ENCODE measurements at places on chromosomes 3 and 15.

GRCh38 chr15:68674975-68675374 is 96.2 kb downstream of the CORO2B start:
- no peaks in the 10 kb centered on the region for H3K27me3 ChIP-seq
- H3K4me3 ChIP-seq: no peak overlapping the region
- H3K4me1 ChIP-seq: no peaks in the 10 kb centered on the region
- H3K36me3 ChIP-seq: no peaks in the 10 kb centered on the region

DNA sequence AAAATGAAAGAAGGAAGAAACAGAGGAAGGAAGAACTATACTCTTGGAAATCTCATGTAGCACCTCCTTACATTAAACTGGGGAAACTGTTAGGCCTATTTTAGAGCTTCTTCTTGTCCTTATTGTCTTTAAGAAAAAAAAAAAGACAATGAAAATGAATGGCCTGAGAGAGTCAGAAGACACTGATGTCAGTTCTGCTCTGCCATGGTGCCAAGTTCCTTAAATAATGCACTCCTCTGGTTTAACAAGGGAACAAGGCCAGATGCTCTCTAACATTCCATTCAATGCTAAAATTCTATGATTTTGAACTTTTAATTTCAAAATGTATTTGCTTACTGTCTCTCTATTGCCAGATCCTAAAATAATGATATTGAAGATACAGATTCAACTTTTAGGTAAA is 4.4 kb upstream of the MBNL1 start:
- no peak overlapping the region for H3K27ac ChIP-seq
- H3K4me3 ChIP-seq: no peak overlapping the region
- no peaks in the 10 kb centered on the region for H3K4me1 ChIP-seq
- H3K36me3 ChIP-seq: no peaks in the 10 kb centered on the region
- peaks cover 12% of the 10 kb centered on the region for H3K27me3 ChIP-seq
- DNase-seq: no peak

GRCh38 chr3:162029736-162030135 is 533.1 kb downstream of the OTOL1 start:
- H3K36me3 ChIP-seq: no peaks in the 10 kb centered on the region
- no peak for DNase-seq
- H3K27me3 ChIP-seq: no peaks in the 10 kb centered on the region
- no peaks in the 10 kb centered on the region for H3K4me1 ChIP-seq

GRCh38 chr3:79604681-79605080 is 163.1 kb downstream of the ROBO1 start:
- no peaks in the 10 kb centered on the region for H3K4me1 ChIP-seq
- no peaks in the 10 kb centered on the region for H3K27me3 ChIP-seq
- H3K4me3 ChIP-seq: no peak overlapping the region
- no peak for DNase-seq
- no peaks in the 10 kb centered on the region for H3K36me3 ChIP-seq

- no peaks in the 10 kb centered on the region for H3K27me3 ChIP-seq
- no peak overlapping the region for H3K4me3 ChIP-seq
- DNase-seq: no peak
- no peak overlapping the region for H3K27ac ChIP-seq
- H3K4me1 ChIP-seq: no peaks in the 10 kb centered on the region
Observed at GRCh38 chr3:69433969-69434325, 48.1 kb upstream of the FRMD4B start.

- H3K27ac ChIP-seq: no peak overlapping the region
- H3K4me3 ChIP-seq: no peak overlapping the region
- no peaks in the 10 kb centered on the region for H3K27me3 ChIP-seq
- no peaks in the 10 kb centered on the region for H3K36me3 ChIP-seq
- peak; percentile 76 for DNase-seq
Observed at GRCh38 chr3:153291059-153291685, 129.1 kb downstream of the RAP2B start.

DNA sequence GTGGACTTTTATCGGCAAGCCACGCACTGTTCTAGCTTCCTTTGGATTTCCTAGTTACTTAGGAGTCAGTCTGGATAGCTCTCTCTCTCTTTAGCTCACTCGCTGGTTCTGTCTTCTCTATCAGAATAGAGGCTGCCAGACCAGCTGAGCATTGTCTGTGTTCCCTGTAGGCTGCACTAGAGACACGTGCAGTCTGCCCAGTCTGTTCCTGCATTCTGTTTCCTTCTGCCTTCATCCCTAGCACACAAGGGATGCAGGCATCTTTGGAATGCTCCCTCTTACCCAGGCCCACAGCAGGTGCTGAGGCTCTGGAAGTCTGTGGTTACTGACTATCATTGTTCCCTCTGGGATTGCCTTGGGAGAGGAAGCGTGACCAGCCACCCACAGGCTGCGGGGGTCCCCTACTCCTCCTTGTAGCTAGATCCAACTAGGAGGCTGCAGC is 322.8 kb downstream of the ZNF621 start:
- peaks cover 3% of the 10 kb centered on the region for H3K4me1 ChIP-seq
- peak; percentile 98 for DNase-seq
- H3K36me3 ChIP-seq: no peaks in the 10 kb centered on the region
- no peak overlapping the region for H3K27ac ChIP-seq
- no peaks in the 10 kb centered on the region for H3K27me3 ChIP-seq
- no peak overlapping the region for H3K4me3 ChIP-seq

DNA sequence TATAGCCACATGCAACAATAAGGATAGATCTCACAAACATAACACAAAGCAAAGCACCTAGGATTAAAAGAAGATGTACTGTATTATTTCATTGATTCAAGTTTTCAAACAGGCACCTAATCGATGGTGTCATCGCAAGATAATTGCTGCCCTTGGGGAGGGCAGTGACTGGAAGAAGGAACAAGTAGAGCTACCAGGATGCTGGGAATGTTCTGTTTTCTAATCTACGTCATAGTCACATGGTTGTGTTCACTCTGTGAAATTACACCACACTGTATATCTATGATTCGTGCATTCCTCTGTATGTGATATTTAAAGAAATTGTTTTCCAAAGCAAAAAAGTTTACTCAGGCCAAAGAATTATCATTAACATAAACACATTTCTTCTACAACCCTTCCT is 236.6 kb downstream of the FGF12 start:
- no peak overlapping the region for H3K4me3 ChIP-seq
- H3K27me3 ChIP-seq: no peaks in the 10 kb centered on the region
- H3K4me1 ChIP-seq: no peaks in the 10 kb centered on the region

GRCh38 chr3:31960793-31961431 is 20.1 kb downstream of the OSBPL10 start:
- peaks cover 15% of the 10 kb centered on the region for H3K4me1 ChIP-seq
- peak overlapping the region; percentile 30 for H3K27ac ChIP-seq
- no peak overlapping the region for H3K4me3 ChIP-seq
- no peaks in the 10 kb centered on the region for H3K36me3 ChIP-seq
- no peaks in the 10 kb centered on the region for H3K27me3 ChIP-seq

DNA sequence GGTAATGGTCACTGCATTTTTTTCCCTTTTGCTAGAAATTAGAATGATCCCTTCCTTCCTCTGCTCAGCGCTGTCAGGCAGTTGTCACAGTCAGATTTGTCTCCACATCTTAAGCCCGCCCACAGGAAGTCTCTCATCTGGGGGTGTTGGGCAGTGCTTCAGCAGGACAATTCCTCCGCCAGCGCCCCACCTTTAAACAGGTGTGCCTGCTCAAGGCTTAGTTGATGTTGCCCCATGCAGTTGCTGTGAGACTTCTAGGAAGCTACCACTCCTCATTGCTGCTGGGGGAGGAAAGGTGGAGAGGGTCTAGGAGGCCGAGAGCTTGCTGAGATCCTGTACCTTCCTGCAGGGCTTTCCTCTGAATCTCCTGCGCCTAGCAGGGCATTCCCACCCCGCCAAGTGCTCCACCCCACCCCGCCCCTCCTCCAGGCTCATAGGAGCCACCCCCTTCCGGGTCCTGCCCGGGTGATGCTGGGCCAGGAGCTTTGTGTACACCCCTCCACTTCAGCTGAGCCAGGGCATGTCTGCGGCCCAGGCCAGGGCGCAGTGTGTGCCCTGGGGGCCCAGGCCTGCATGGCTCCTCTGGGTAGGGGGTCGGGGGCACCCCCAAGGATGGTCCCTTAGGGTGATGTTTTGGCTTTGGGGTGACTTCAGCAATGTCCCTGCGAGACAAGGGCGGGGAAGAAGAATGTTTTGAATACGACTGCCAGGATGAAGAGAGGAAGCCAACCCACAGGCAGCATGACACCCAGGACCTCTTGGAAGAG is 68.7 kb downstream of the TRAK1 start:
- H3K4me3 ChIP-seq: peak overlapping the region; percentile 47
- H3K4me1 ChIP-seq: peaks cover 4% of the 10 kb centered on the region
- DNase-seq: peak; percentile 98

DNA sequence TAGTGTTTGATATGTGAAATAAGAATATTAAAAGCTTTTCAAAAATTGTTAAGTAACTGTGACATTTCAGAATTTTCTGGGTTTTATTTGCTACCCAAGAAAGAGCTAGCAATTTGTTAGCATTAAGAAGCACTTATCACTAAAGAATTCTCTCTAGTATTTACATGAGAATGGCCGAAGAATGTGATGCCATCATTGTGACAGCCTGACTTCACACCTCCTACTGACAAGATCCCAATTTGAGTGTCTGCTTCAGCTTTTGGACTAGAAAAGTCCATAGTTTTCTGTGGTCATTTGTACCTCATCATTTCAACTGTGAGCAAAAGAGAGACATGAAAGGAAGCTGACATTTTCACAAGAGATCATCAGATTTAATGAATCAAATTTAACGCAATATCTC is 548.1 kb upstream of the AGTR1 start:
- no peak overlapping the region for H3K4me3 ChIP-seq
- no peak overlapping the region for H3K27ac ChIP-seq
- no peaks in the 10 kb centered on the region for H3K36me3 ChIP-seq
- peaks cover 1% of the 10 kb centered on the region for H3K4me1 ChIP-seq

DNA sequence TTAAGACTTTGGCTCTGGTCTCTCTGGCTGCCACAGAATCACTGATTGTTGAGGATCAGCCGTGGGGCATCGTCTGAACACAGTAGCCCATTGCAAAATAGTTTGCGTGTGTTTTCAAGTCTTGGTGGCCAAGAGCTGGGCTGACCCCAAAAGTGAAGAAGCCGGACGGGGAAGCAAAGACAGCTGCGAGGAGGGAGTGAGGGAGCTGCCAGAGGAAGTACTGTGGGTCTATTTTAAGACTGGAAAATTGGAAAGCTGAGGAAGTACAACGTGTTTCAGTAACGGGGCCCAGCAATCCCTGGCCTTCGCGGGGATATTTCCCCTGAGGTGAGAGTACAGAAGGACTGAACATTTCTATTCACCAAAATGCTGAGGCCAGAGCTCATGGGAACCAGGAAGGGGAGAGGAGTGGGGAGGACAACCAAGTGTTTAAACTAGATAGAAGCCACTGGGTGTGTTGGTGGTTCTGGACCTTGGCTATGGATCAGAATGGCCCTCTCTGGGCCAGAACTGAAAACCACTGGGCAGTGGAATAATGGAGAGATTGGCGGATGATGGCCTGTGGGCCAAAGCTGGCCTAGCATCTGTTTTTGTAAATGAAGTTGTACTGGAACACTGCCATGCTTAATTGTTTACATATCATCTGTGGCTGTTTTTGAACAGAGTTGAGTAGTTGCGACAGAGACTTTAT is 34.1 kb upstream of the LIMD1 start:
- H3K27ac ChIP-seq: no peak overlapping the region
- peaks cover 3% of the 10 kb centered on the region for H3K4me1 ChIP-seq
- H3K36me3 ChIP-seq: no peaks in the 10 kb centered on the region
- no peak overlapping the region for H3K4me3 ChIP-seq

GRCh38 chr15:53009093-53009492 is 219.0 kb upstream of the ONECUT1 start:
- no peaks in the 10 kb centered on the region for H3K36me3 ChIP-seq
- DNase-seq: no peak
- no peak overlapping the region for H3K27ac ChIP-seq
- no peaks in the 10 kb centered on the region for H3K4me1 ChIP-seq

DNA sequence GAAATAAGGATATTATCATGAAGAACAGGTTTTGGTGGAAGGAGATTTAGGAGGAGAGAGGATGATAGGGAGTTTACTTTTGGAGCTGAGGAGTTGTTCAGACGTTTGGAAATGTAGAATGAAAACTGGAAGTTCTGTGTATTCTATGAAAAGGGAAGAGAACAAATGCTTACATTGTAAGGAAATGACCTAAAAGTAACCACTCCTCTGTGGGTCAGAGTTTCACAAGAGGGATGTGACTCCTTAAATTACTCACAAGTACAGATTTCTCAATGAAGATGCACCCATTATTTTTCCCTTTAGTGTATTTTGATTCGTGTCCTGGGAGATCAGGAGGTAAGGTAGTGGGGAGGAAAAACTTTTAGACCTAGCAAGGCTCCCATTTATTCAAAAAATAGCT is 4.0 kb downstream of the RNF13 start:
- H3K4me1 ChIP-seq: no peaks in the 10 kb centered on the region
- H3K4me3 ChIP-seq: no peak overlapping the region
- no peaks in the 10 kb centered on the region for H3K27me3 ChIP-seq
- H3K27ac ChIP-seq: no peak overlapping the region

DNA sequence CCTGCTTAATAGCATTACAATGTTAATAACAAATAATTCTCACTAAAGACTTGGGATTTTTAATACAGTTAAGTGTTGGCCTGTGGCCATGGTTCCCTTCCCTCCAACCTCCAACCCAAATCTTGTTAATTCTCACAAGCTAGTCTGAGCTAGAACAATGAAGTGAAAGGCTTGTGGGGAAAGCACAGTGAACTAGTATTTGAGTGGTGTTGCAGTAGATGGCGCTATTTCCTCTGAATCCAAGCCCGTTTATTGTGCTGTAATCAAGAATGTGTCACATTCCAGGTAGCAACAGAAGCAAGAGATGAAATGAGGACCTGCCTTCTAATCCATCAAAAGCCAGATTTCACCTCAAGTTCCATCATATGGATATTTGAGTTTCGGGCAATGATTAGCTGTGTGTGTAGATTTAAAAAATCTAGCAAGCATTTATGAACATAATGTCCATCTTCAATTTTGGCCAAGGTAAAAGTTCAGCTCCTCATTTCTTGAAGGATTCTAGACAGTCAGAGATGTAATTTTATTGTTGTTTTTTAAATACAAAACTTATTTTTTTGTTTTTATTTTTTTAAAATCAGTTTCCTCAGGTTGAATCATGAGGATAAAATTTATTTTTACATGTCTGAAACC is 160.7 kb downstream of the SQOR start:
- no peaks in the 10 kb centered on the region for H3K36me3 ChIP-seq
- H3K27me3 ChIP-seq: no peaks in the 10 kb centered on the region
- no peak overlapping the region for H3K4me3 ChIP-seq
- DNase-seq: peak; percentile 89
- no peaks in the 10 kb centered on the region for H3K4me1 ChIP-seq

All from mesendoderm (in vitro differentiated cells).